Stimulated activated CD4-positive, alpha-beta T cell treated with anti-CD3 and anti-CD28 coated beads, Interleukin-1b, Interleukin-23, amount 100 ng/mL, for 1 hour (primary cell): ENCODE measurements at places on chromosomes 11 and 22.

- no peak for DNase-seq
Measured at GRCh38 chr11:20337526-20338154, 25.9 kb upstream of the HTATIP2 start.

DNA sequence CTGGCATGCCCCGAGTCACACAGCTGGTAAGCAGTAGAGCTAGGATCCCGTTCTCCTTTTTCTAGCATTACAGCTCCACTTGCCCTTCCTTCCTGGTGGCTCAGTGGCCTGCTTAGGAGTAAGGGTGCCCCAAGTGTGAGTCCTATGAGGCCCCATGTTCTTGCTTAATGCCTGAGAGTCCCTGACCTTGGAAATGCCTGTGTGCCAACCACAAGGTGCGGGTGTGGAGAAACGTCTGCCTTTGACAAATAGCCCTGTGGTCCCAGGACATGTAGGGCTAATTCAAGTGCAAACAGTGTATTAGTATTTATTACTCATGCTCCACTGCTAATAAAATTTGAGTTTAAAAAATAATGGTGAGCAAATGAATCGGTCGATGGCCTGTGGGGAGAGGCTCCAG, 18.4 kb downstream of the GRIK4 start:
- no peak for DNase-seq

DNA sequence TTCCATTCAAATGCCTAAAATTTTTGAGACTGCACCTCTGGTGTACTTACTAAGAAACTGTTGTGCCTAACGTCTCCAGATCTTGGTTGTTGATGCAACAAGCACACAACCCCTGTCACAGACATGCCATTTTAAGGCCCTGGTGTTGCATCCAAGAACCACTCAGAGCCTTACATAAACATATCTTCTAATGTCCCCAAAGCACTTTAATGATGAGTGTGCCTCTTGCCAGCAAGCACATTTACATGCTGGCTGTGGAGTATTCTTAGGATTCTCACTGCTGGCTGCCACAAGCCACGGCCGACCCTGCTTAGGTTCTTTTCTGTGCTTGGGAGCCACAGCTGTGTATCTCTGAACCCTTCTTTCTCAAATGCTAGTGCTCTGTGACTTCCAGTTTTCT, 201.4 kb downstream of the ADAMTS15 start:
- no peak for DNase-seq

- no peak for DNase-seq
Measured at GRCh38 chr11:16505481-16505880, 149.1 kb upstream of the SOX6 start.
